ENCODE measurements at places on chromosomes 1 and 21.

GRCh38 chr1:155319536-155319935, 1.2 kb upstream of the RUSC1 start:
- DNase-seq = no peak

GRCh38 chr21:39681257-39681656, 63.7 kb upstream of the IGSF5 start:
- DNase-seq = no peak

DNA sequence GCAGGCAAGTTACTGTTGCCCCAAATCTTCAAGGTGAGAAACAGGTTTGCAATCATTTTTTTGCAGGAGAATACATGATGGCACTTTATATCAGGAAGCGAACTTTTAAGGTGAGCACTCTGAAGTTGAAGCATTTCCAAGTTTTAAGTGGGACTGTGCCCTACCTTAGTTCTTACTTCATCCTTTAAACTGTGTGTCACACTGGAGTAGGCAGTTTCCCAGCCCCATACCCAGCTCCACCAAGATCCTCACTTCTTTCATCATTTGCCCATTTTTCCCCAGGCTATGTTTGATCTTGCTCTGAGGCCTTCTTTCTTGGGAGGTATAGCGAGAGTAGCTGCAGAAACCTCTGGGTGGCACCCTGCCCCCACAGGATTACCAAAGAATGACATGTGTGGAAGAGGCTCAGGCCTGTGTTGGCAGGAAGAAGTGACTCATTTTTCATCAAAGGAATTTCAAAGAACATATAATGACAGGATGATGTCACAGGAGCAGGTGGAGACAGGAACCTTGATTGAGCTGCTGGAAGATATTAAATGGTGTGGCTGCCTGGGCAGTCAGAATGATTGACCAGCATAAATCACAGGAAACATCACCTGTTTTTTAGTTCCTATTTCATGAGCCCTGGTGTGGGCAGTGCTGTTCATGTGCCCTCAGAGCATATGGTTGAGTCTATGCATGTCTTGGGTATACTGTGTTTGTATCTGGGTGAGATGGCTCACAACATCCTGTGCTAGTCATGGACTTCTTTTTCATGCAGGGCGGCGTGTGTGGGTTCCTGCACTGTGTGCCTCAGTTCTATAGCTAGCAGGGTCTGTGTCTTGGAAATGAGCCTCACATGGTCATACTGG, 20.8 kb upstream of the MACF1 start:
- no peak for DNase-seq

GRCh38 chr1:247906504-247907047, 11.2 kb downstream of the OR2W3 start:
- DNase-seq = no peak

Data from AG04449 (cell line).